AG04449 (cell line): ENCODE measurements at places on chromosomes 16 and 17.

DNA sequence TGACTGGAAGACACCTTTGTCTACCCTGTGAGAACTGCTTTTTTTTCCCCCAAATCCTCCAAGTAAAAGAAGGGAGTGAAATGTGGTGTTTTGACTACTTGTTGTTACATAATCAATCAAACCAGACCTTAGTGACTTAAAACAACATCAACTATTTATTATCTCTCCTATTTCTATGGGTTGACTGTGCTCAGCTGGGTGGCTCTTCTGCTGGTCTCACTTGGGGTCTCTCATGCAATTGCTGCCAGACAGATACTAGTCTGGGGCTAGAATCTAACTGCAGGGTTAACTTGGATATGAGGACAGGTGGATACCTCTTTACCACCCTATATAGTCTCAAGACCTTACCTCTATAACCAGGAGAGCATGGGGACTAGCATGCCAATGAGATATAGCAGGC, 141.3 kb downstream of the SALL1 start:
- DNase-seq = no peak

DNA sequence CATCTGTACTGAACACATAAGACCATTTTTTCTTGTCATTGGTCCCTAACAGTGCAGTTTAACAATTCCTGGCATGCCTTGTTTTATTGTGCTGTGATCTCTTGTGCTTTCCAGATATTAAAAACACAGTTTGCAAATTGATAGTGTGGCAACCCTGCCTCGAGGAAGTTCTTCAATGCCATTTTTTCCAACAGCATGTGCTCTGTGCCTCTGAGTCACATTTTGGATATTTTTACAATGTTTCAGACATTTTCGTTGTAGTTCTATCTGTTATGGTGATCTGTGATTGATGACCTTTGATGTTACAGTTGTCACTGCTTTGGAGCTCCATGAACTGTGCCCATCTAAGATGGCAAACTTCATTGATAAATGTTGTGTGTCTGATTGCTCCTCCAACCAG, 66.2 kb downstream of the GOSR1 start:
- no peak for DNase-seq

DNA sequence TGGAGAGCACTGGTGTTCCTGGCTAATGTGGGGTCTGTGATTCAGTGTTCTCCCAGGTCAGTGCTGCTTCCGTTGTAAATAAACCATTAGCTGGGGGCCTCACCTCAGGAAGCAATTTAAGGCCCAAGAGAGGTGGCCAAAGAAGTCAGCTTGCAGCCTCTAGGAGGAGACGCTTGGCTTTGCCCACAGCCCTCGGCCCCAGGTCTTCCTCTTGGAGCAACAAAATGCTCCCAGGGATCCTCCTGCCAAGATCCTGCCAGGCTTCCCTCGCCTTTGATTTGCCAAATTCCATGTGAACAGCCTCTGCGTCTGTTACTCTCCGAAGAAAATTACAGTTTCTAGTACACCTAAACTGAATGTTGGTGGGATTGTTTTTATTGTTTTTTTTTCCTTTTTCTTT, 62.4 kb upstream of the TBX2 start:
- no peak for DNase-seq

DNA sequence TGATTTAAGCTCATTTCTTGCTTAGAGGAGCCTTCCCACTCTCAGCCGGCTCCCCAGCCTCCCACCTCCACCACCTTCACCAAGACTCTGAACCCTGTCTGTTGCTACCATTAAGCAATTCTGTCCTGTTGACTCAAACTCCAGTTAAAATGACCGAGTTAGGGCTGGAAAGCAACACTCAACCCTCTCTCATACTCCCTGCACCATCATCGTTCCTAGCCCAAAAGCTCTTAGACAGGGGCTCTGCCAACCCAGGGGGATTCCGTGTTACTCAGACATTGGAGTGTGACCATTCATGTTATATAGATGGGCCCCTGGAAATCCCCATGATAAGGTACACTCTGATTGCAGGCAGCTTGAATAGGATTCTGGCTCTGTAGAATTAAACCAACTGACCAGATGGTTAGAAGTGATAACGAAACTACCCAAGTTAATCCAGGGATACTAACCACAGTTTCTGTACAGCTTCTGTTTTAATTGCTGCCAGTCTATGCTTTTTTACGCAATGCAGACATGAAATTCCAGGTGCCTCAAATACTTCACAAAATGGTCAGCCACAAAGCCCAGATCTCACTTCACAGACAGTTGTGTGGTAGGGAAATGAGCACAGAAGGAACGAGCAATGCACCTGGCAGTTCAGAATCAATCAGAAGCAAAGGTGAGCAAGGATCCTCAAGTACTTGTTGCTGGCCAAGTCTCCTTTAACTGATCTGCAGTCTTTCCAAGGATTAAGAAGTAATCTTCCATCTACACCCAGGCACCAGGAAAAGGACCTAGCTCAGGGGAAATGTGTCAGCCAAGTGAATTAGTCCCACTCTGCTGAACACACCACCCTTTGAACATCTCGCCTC, 2.1 kb downstream of the SSTR2 start:
- DNase-seq = no peak

GRCh38 chr17:60525328-60525684, 736 bp downstream of the APPBP2 start:
- no peak for DNase-seq

DNA sequence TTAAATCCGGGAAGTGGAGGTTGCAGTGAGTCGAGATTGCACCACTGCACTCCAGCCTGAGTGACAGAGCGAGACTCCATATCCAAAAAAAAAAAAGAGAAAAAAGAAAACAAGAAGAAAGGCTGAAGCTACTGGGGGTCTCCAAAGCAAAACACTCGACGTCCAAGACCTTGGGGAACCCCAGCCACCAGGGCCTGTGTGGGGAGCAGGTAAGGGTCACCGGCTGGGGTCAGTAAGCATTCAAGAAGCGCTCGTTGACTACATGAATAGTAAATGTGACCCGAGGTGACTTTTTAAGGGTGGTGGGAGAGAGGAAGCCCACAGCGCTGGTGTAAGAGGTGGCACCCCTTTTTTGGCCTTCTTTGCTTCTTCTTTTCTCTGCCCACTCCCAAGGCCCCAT, 49.5 kb downstream of the PECAM1 start:
- DNase-seq = no peak

GRCh38 chr17:56173958-56174835, 20.9 kb downstream of the ANKFN1 start:
- no peak for DNase-seq

DNA sequence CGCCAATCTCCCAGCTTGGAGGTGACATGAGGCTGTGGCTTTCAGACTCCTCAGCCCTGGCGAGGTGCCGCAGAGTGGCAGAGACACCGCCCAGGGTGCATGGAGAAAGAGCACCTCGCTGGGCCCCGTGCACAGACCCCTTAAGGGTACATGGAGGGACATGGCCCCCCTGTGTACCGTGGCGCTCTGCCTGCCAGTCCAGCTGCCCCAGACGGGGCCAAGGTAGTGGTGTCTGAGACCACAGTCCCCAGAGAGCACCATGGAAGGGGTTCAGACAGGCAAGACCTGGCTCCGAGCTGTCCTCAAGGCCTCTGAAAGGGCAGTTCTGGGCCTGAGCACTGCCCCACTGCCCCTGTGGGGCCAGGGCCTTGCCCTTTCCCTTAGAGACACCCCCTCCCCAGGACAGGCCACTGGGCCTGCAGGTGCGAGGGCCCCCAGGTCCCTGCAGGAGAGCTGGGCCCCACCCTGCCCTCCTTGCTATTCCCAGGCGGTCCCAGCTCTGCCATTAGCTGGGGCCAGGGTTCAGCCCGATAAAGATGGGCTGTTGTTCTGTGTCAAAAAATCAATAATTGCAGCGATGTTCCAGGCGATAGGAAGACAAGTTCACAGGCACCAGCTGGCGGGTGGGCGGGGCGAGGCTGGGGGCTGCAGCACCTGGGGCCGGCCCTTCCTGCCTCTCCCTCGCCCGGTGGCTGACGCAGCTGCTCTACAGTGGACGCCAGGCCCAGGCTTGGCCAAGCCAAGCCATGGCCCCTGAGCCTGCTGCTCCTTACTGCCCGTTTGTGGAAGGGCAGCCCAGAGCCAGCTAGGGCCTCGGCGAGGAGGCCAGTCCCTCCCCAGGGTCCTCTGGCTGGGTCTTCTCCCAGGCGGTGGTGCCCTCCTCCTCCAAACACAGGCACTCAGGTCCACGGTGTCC, 51.7 kb downstream of the ZFPM1 start:
- no peak for DNase-seq

- DNase-seq = no peak
Observed at GRCh38 chr16:28259091-28259780, 33.1 kb upstream of the SBK1 start.

DNA sequence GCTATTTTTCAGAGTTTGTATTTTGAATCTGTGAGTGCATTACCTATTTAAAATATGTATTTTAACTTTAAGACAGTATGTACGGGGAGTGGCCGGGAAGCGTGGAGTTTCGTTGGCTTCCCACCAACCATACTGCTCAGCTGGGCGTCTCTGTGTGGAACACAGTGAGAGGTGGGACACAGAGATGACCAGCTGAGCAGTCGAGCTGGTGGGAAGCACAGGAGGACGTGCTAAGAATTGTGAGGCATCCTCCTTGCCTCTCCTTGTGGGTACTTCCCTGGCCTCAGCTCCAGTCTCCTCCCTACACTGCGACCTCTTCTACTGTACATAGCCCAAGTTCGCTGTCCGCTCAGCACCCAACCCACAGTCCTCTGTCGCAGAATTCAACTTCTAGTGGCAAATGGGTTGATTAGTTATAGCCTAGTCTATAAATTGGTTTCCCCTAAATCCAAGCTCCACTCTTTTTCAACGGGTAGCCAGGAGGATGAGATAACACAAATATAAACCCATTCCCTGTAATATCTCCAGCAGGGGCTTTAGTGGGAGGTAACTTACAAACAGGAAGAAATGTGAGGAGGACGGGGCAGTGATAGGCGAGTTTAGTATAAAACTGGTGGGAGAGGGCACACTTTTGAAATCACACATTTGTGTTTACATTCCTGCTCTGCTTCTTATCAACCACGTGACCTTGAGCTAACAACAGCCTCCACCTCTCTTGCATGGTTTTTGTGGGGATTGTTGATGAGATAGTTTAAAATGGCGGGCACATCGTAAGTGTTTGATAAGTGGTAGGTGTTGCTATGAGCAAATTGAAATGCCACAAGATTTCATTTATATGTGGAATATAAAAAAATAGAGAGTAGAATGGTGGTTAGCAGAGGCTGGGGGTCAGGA, 211.9 kb upstream of the HS3ST3A1 start:
- no peak for DNase-seq

GRCh38 chr16:21611198-21611555, 11.8 kb downstream of the METTL9 start:
- no peak for DNase-seq
